ENCODE measurements at places on chromosomes 12 and 14. TPM values are rescaled to one million over a fixed set of nuclear protein-coding genes. Genes with fewer than 3 reads are reported as not detected.

MRPL42 gene
- total RNA-seq = 47.9 TPM

NUAK1 gene
- 1.7 TPM for total RNA-seq

PLEKHG7 gene
- total RNA-seq = 0.28 TPM

GRCh38 chr12:108356835-108357806 lies 18.0 kb upstream of the CMKLR1 start:
- ATAC-seq = no peak

GRCh38 chr14:23793532-23793931 lies 157.4 kb downstream of the DHRS2 start:
- no peak for ATAC-seq
